ENCODE measurements at places on chromosomes 7 and 10. TPM values are rescaled to one million over a fixed set of nuclear protein-coding genes. Genes with fewer than 3 reads are reported as not detected.

DNA sequence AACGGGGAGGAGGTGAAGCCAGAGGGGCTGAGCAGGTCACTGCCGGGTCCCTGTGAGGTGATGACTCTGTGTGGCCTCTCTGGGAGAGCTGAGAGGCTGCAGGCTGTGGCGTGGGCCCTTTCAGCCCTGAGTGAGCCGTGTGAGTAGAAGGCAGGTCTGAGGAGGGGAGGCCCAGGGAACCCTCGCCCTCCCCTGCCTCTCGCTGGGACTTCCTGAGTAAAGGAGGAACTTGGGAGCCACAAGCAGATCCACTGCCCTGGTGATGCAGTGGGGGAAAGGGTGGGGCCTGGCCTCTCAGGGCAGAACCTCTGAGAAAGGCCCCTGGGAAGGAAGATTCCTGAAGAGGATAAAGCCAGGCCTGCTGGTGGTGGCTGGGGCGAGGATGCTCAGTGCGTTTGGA is 22.8 kb downstream of the EEPD1 start:
- no peaks in the 10 kb centered on the region for H3K36me3 ChIP-seq
- no peak for DNase-seq
- no peaks in the 10 kb centered on the region for H3K27me3 ChIP-seq
- H3K4me3 ChIP-seq = no peak overlapping the region

GRCh38 chr10:2898509-2898860 is 168.9 kb upstream of the PFKP start:
- H3K36me3 ChIP-seq = no peaks in the 10 kb centered on the region
- H3K4me3 ChIP-seq = no peak overlapping the region
- peak overlapping the region; percentile 77 for H3K27ac ChIP-seq
- DNase-seq = no peak
- no peaks in the 10 kb centered on the region for H3K27me3 ChIP-seq

GRCh38 chr7:30524545-30524944 is 19.9 kb upstream of the GGCT start:
- no peak for DNase-seq
- no peak overlapping the region for H3K27ac ChIP-seq
- no peaks in the 10 kb centered on the region for H3K4me1 ChIP-seq
- no peak overlapping the region for H3K4me3 ChIP-seq
- H3K27me3 ChIP-seq = no peaks in the 10 kb centered on the region

DNA sequence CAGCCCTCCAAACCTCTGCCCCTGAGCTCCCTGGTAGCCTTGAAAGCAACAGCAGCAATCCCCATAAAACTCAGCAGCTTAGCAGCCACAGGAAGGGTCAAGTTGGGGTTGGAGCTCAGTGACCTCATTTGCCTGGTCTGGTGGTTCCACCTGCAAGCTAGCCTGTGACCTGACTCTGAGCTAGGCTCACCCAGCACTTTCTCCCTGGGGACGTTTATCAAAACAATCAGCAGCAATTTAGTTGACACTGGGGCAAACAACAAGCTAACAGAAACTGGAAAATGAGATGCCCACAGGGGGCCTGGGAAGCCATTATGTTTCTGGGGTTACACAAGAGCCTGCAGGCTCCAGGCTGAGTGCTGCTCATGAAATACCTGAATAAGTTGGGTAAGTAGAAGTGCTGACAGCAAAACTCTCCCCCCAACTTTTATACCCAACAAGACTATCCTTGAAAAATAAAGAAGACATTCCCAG is 22.4 kb upstream of the CRYGN start:
- DNase-seq = no peak
- no peak overlapping the region for H3K27ac ChIP-seq
- no peak overlapping the region for H3K4me3 ChIP-seq
- H3K36me3 ChIP-seq = peaks cover 29% of the 10 kb centered on the region

The EIF3A gene
- total RNA-seq = 67.8 TPM

- no peaks in the 10 kb centered on the region for H3K27me3 ChIP-seq
- H3K36me3 ChIP-seq = no peaks in the 10 kb centered on the region
- H3K4me3 ChIP-seq = no peak overlapping the region
- no peaks in the 10 kb centered on the region for H3K4me1 ChIP-seq
Measured at GRCh38 chr10:14060320-14061070, 270.2 kb downstream of the FRMD4A start.

- no peak overlapping the region for H3K4me3 ChIP-seq
- no peaks in the 10 kb centered on the region for H3K36me3 ChIP-seq
- H3K27ac ChIP-seq = no peak overlapping the region
- H3K4me1 ChIP-seq = no peaks in the 10 kb centered on the region
Measured at GRCh38 chr7:158318511-158318913, 269.1 kb downstream of the PTPRN2 start.

The TSPAN13 gene
- total RNA-seq = 10.5 TPM

DNA sequence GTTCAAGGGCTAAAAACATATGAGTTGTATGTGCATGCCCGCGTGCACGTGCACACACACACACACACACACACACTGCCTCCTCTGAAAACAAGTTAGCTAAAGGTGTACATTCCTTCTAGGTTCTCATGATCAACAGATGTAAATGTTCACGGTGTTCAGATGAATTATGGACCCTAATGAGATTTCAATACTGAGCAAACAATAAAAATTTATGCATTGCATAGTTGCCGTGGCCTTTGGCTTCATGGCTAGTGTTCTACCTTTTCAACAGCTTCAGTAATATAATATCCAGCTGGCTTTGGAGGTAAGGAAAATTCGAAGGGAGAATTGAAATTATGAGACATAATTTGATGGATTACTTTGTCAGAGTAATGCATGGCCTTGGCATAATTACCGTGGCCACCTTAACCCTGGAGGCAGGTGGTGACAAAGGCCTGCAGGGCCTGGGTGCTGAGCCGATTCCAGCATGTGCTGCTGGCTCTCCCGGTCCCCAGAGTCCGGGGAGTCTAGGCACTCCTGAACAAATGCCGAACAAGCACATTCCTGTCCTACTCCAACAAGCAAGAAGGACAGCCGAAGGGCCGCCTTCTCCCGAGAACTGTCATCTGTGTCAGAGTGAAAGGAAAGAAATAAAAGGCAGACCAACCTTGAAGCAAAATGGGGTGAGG is 166.6 kb upstream of the TCF7L2 start:
- DNase-seq = no peak
- no peaks in the 10 kb centered on the region for H3K36me3 ChIP-seq
- no peak overlapping the region for H3K27ac ChIP-seq
- no peaks in the 10 kb centered on the region for H3K4me1 ChIP-seq

- H3K4me1 ChIP-seq = no peaks in the 10 kb centered on the region
- no peak overlapping the region for H3K27ac ChIP-seq
- no peaks in the 10 kb centered on the region for H3K27me3 ChIP-seq
Measured at GRCh38 chr7:26598867-26599266, 265.5 kb downstream of the SKAP2 start.

The CTTNBP2 gene
- total RNA-seq = 0.94 TPM

The CPA2 gene
- 0.14 TPM for total RNA-seq

DNA sequence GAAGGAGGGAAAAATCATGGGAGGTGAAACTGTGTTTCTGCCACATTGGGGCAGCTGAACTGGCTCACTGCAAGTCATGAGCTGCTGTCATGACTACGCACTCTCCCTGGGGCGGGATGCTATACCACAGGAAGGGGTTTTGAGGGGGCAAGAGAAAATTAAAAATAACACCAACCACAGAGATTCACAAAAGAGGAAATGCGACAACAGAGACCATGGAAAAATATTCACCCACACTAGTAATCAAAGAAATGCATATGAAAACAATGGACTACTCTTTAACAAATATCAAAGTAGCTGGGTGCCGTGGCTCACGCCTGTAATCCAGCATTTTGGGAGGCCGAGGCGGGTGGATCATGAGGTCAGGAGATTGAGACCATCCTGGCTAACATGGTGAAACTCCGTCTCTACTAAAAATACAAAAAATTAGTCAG is 65.2 kb upstream of the TM9SF3 start:
- peak; percentile 56 for DNase-seq
- no peak overlapping the region for H3K4me3 ChIP-seq
- H3K4me1 ChIP-seq = peaks cover 14% of the 10 kb centered on the region
- no peaks in the 10 kb centered on the region for H3K27me3 ChIP-seq
- H3K27ac ChIP-seq = no peak overlapping the region

The OR9A2 gene
- total RNA-seq = not detected

DNA sequence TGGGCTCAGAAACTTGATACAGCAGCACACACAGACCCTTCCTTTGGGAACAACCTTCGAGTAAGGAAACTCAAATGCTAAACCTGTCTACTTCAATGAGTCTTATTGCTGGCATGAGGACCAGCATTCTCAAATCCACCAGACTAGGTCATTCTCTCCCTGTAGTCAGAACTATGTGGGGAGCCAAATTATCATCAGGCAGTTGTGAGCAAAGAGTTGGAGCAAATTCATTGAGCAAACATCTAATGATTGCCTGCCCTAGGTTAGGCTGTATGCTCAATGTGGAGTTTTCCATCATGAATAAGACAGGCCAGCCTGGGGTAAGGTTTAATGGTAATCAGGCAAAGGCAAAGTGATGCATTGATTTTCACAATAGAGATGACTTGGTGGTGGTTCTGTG is 3.6 kb downstream of the EPDR1 start:
- H3K36me3 ChIP-seq = peaks cover 3% of the 10 kb centered on the region
- no peak overlapping the region for H3K27ac ChIP-seq
- H3K4me3 ChIP-seq = no peak overlapping the region
- DNase-seq = no peak
- H3K4me1 ChIP-seq = peaks cover 8% of the 10 kb centered on the region

DNA sequence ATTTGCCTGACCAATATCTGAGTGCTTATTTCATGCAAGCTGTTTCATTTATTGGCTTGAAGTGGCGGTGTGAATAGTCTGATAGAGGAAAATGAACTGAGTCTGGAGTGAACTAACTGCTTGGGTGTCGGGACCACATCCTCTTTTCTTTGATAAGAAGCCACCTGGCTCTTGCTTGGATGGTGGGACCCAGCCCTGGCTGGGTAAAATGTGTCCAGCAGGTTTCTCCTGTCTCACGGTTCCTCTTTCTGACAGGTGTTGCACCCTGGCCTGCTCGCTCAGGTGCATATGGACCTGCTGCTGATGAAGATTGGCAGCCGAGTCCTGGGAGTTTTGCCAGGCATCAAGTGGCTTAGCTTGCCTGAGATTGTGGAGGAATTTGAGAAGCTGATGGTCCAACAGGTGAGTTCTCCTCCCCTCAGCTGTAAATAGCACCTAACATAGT is 1.6 kb downstream of the ADCK2 start:
- H3K4me1 ChIP-seq = peaks cover 22% of the 10 kb centered on the region
- no peak overlapping the region for H3K27ac ChIP-seq
- H3K4me3 ChIP-seq = no peak overlapping the region
- H3K36me3 ChIP-seq = peaks cover 15% of the 10 kb centered on the region
- DNase-seq = no peak
- no peaks in the 10 kb centered on the region for H3K27me3 ChIP-seq

DNA sequence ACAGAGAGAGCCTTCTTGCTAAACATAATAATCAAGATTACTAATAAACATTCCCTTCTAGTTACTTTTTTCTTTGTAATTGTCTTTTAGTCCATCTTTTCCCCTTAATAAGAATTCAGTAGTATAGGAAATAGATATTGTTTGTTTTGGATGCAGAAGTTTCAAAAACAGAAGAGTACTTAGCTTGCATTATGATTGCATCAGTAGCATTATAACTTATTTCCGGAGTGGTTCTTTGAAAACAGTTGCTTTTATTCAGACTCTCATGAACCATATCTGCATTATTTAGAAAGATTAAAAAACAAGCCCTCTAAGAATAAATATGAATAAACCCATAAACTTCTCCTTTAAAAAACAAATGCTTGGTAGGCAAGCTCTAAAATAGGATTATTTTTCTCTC is 34.0 kb upstream of the DKK1 start:
- H3K4me1 ChIP-seq = no peaks in the 10 kb centered on the region
- H3K27me3 ChIP-seq = no peaks in the 10 kb centered on the region
- no peaks in the 10 kb centered on the region for H3K36me3 ChIP-seq
- no peak for DNase-seq
- H3K27ac ChIP-seq = no peak overlapping the region

The NMT2 gene
- 31.1 TPM for total RNA-seq

DNA sequence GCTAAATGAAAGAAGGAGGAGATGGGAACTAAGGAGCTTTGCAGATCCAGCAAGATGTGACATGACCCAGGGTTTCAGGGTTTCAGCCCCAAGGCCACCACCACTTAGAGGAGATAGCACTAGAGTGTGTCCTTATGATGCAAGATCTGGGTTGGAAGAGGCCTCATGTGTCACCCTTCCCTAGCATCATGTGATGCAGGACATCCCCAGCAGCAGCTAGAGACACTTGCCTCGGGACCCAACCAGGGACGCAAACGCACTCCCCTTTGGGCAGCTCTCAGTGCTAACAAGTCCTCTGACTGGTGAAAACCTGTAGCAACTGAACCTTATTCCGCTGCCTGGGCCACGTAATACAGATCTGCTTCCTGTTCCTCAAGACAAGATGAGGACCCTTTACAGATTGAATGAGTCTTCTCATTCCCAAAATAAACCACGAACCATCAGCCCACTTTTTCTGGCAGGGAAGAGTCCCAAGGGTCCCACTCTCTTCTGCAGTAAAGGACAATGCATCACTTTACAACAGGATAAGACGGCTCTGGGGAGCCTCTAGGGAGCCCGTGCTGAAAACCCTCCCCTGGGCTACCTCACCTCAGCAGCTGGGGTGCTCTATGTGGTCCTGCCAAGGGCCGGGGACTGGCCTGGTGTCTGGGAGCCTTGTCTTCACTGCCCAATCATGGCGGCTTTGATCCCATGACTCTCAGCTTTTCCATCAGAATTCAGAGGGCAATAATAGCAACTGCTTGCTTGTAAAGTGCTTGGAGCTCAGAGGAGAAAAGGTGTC is 44.8 kb upstream of the GDF10 start:
- DNase-seq = no peak
- H3K4me3 ChIP-seq = no peak overlapping the region
- no peaks in the 10 kb centered on the region for H3K27me3 ChIP-seq
- H3K36me3 ChIP-seq = no peaks in the 10 kb centered on the region
- H3K27ac ChIP-seq = no peak overlapping the region

DNA sequence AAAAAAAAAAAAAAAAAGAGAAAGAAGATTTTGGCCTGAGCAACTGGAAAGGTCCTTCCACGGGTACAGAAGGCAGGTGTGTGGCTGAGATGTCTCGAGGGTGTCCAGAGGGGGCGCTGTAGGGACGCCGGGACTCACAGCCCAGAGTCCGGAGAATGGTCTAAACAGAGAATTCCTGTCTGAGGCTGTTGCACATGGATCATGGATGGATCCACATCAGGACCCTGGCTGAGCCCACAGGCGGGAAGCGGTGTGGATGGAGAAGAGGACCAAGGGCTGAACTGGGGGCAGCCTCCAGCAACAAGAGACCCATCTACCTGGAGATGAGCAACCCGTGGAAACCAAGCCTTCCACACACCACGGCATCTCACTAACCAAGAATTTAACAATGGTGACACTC is 55.0 kb downstream of the PKD1L1 start:
- H3K27ac ChIP-seq = no peak overlapping the region
- no peaks in the 10 kb centered on the region for H3K27me3 ChIP-seq
- no peak for DNase-seq
- peaks cover 3% of the 10 kb centered on the region for H3K4me1 ChIP-seq

The KCND2 gene
- total RNA-seq = 0.19 TPM

The PPP1R3A gene
- total RNA-seq = 0.05 TPM

Data from thymus (tissue), 14 donors.